Skeletal muscle cell (primary cell): ENCODE measurements at places on chromosomes 4 and X.

- no peak for DNase-seq
Measured at GRCh38 chr4:16794816-16795445, 103.5 kb downstream of the LDB2 start.

DNA sequence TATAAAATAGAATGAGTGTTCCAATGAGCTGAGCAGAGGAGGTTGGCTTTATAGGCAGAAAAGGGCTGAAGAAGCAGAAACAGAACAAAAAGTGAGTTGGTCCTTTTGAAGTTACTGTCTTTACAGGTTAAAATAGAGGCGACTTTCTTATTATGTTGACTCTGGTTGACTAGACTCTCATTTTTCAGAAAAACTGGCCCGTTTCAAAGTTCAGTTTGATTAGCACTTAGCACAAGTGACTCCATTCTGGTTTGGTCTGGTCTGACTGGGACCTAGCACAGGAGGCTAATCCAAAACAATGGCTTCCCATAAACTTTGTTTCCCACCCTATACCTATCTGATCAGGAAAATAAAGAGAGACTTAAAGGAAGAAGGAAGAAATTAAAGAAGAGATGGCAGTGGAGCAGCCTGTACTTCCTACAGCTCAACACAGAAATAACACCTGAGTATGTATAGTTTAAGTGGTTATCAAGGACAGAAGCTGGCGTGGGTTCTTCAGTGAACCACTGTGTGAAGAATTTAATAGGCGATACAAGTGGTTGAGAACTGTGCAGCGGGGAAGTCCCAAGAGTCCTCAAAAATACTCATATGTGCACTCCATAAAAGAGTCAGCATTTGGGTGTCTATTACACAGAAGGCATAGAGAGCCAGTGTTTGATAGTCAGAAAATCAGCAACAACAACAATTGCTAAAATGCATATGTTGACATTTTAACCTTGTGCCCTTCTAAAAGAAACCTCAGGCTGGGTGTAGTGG lies 554.8 kb upstream of the HTR2C start:
- DNase-seq: no peak

- no peak for DNase-seq
Measured at GRCh38 chr4:74900862-74901261, 32.1 kb upstream of the PARM1 start.

GRCh38 chrX:115344885-115345614 lies 55.5 kb downstream of the LUZP4 start:
- peak; percentile 93 for DNase-seq

DNA sequence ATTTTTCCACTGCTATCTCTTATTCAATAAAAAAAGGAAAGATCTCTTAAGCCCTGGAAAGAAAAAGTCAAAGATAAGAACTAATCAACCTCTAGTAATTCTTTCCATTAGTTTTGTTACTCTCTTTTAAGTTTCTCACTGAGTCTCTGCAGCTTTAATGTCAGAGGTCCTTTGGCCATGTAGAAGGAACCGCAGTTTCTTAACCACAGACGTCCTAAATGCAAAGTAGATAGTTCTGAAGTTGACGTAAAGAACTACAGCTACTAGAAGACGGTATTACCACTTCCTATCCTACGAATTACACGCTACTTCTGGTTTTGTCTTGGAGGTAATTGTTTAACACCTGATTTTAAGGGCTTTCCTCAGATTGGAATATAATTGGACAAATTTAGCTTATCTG lies 325.9 kb downstream of the ANKRD50 start:
- no peak for DNase-seq

GRCh38 chrX:30212172-30212571 lies 3.2 kb upstream of the MAGEB2 start:
- no peak for DNase-seq

- no peak for DNase-seq
Measured at GRCh38 chr4:42719257-42719656, 62.4 kb upstream of the ATP8A1 start.

- DNase-seq: no peak
Measured at GRCh38 chr4:154234576-154234975, 257.0 kb downstream of the DCHS2 start.

DNA sequence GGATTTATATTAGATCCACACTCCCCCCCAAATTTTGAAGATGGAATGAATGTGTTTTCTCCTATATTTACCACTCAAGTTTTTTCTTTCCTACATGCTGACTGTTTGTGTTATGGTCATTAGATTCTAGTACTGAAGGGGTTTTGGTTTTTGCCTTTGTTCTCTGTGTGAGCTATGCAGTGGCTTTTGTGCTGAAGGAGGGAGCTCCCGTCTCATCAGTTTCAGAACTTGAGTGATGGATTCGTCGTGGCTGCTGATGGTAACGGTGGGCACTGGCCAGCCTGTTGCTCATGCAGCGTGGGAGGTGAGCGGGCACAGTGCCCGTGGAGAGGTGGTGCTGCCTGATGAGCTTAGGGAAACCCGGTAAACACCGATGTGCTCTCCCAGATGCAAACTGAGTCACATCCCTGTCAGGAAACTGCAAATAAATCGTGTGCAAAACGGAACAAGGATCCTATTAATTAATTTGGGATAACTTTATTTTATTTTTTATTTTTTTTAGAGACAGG lies 101.5 kb downstream of the SORBS2 start:
- peak; percentile 38 for DNase-seq

GRCh38 chr4:55398966-55399365 lies 3.2 kb downstream of the TMEM165 start:
- no peak for DNase-seq

DNA sequence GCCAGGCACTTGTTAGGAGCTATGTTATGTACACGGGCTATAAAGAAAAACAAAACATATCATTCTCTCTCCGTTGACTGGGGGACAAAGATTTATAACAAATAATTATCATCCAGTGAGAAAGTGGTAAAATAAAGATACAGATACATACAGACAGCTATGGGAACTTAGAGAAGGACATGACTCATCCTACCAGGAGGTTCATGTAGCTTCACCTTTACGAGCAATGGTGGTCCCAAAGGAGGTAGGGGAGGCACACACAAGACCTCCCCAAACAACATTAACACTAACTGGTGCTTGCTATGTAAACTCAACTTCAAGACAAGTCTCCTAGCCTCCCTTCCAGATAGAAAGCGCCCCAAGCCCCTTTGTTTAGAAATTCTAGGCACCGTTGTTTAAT lies 8.9 kb downstream of the AMBN start:
- peak; percentile 22 for DNase-seq

DNA sequence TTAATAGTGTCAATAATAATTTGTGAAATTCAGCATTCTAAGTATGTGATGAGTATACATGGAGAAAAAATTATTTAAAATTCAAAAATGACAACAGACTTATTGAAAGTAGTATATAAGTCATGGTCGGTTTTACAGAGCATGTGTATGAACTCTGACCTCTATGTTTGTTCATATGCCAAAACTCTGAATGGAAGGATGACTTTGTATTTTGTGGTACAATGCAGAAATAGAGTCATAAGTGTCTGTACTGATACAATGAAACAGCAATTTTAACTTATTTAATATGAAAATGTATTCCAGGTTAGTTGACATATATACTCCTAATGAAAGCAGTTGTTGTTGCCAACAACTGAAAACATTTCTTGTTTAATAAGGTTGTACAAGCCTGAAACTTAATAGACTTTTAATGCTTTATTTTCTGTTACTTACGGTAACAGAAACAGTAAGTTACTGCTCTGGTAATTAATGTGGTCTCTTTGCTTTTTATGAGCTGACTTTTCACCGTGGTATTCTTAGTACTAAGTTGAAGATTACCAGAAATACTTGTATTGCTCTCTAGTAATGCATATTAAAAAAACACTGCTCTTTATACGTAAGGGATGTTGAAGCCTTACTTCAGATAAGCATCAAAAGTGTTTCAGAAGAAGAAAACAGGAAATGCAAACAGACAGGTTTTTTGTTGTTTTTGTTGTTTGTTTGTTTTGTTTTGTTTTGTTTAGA lies 1.9 kb downstream of the UBE2K start:
- no peak for DNase-seq

GRCh38 chr4:170391066-170391740 lies 301.4 kb upstream of the AADAT start:
- peak; percentile 94 for DNase-seq

GRCh38 chr4:83751336-83751949 lies 215.5 kb downstream of the GPAT3 start:
- DNase-seq: no peak

GRCh38 chrX:40733706-40734105 lies 1.6 kb downstream of the MED14 start:
- no peak for DNase-seq

- DNase-seq: peak; percentile 41
Measured at GRCh38 chrX:25600776-25601175, 537.4 kb upstream of the MAGEB18 start.

- no peak for DNase-seq
Measured at GRCh38 chr4:338759-339097, 1.1 kb downstream of the ZNF141 start.

DNA sequence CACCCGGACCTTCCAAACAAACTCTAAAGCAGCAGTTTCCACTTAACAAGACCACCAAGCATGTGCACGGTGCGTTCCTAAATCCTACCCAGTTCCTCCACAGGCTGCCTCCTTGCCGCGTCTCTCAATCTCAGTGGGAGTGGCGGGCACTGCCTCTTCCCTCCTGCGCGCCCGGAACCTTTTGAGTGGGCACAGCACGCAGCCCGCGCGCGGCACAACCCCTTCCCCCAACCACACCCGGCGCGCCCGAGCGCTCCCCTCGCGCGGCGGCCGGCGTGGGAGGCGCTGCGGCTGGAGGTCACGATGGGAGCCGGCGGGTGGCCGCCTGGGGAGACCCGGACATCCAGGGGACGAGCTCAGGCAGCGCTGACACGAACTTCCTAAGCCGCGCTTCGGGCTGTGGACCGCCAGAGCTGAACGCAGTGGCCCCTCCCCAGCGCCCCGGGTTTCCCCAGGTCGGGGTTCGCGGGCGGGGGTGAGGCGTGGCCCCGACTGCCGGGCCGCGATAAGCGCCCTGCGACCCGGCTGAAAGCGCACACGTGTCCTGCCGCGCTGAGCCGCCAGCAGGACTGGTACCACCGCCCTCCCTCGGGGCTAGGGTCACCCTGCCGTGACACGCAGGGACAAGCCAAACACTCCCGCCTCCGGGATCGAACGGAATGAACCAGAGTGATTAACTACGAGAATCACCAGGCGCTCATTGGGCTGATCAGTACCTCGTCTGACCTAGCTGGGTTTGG lies at the start of gene ABCG2:
ABCG2 (minus strand) TSS at position 151 of the 740 bp plus-strand sequence. CDS start 18,644 bp downstream, outside the sequence.
- DNase-seq: no peak

DNA sequence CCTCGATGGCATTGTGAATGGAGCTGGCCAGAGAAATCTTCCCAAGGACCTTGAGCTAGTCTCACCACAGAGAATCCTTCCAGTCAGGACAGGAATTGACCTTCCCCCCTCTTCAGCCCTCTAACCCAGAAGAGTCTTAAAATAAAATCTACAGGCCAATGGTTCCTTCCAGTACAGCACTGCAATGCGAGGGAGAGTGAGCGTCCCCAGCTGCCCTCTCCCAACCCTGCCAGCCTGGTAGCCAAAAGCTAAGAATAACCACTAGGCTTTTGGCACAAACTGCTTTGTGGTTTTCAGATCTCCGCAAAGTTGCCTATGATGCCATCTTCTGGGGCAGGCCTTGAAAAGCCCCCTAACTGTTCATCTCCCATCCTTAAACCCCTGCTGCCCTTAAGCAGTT lies 175.1 kb downstream of the AR start:
- no peak for DNase-seq

GRCh38 chrX:41167888-41168287 lies 82.6 kb downstream of the USP9X start:
- DNase-seq: no peak

DNA sequence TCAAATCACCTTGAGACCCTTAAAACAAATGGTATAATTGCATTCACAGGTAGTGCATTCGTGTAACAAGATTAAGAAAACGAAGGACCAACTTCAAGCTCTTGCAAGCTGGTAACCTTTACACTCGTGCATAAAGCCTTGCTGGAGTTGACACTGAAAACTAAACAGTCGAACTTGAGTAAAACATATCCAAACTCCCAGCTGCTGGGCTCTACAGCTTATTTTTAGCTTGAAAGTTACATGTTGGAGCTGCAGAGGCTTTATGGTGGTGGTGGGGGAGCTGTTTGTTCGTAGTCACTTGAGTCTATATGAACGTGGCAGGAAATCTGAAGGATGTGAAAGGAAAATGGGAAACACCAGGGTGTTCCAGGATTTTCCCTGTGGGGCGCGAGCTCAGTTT lies 2.7 kb upstream of the WDR1 start:
- DNase-seq: no peak

DNA sequence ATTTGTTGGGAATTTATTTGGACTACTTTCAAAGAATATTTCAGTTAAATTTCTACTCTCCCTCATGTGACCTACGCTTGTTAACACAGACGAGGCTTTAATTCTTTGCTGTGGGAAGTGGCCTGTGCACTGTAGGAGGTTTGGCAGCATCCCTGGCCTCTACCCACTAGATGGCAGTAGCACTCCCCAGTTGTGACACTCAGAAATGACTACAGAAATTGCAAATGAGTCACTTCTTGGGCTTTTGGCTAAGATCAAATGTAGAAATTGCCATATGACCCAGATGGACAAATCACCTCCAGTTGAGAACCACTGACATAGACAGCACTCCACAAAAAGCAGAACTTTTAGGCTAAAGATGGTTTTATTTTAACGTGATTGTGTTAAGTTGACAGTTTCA lies 22.1 kb downstream of the PIR start:
- no peak for DNase-seq
